Karpas-422 (cell line): ENCODE measurements at places on chromosomes 5 and 9.

DNA sequence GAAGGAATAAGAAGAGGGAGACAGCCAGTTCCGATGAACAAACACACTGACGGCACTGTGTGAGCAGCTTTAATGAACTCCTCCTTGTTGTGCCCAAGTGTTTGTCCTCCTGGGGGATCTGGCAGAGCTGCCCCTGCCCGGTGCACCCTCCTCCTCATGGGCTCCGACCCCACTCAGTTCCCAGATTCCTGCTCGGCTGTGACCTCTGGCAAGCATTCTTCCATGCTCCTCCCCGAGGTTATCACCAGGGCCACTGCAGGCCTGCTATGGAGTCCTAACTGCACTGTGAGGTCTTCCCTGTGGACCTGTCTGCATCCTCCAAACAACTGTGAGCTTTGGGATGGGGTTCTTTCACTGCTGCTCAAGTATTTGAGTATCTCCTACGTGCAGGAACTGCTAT is 142.2 kb downstream of the DCP2 start:
- DNase-seq = no peak
- peaks cover 100% of the 10 kb centered on the region for H3K4me1 ChIP-seq
- peak overlapping the region; percentile 63 for H3K4me3 ChIP-seq
- H3K27ac ChIP-seq = peak overlapping the region; percentile 95
- H3K27me3 ChIP-seq = no peaks in the 10 kb centered on the region
- no peaks in the 10 kb centered on the region for H3K36me3 ChIP-seq

DNA sequence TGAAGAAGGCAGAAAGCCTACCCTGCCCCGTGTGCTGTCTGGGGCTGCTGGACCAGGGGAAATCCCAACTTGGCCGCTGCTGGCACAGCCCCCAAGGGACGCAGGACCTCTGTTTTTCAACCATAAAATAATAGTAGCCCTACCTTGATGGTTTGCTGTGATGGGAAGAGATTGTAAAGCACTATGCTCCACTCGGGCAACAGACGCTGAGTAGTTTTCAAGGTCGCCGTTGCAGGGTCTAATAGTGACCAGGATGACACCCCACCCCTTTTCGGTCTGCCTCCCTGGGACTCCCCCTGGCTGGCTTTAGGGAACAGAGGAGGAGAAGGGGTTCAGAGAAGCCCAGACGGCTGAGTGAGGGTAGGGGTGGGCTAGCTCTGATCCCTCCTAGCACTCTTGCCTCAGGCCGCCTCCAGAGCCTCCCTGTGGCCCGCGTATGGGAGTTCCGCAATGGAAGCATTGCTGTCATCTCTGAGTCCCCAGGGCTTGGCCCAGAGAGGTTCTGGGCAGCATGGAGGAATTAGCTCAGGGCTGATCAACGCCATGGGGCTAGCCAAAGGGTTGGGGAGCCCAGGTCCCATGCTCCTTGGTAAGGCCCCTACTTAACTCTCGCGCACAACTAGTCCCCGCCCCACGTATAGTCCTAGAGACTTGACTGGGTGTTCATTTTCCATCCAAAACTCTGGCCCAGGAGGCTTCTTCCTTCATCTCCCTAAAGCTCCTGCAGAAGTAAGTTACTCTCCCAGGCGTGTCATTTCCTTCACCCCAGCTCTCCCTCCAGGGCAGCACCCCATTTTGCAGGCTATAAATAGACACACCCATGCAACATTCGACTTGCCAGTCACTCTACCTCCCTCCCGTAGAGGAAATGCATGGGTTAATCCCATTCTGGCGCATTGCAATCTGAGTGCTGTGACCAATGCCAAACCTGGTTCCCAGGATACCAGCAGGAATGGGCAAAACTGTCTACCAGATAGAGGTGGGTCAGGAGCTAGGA is 1.1 kb upstream of the IRF1 start:
- no peaks in the 10 kb centered on the region for H3K36me3 ChIP-seq
- no peaks in the 10 kb centered on the region for H3K27me3 ChIP-seq
- H3K4me1 ChIP-seq = peaks cover 46% of the 10 kb centered on the region

- no peak overlapping the region for H3K27ac ChIP-seq
- no peaks in the 10 kb centered on the region for H3K27me3 ChIP-seq
- H3K4me3 ChIP-seq = no peak overlapping the region
- no peak for DNase-seq
- H3K36me3 ChIP-seq = no peaks in the 10 kb centered on the region
- H3K4me1 ChIP-seq = no peaks in the 10 kb centered on the region
These were observed 11.1 kb upstream of the LHFPL2 start for GRCh38 chr5:78659714-78660113.

DNA sequence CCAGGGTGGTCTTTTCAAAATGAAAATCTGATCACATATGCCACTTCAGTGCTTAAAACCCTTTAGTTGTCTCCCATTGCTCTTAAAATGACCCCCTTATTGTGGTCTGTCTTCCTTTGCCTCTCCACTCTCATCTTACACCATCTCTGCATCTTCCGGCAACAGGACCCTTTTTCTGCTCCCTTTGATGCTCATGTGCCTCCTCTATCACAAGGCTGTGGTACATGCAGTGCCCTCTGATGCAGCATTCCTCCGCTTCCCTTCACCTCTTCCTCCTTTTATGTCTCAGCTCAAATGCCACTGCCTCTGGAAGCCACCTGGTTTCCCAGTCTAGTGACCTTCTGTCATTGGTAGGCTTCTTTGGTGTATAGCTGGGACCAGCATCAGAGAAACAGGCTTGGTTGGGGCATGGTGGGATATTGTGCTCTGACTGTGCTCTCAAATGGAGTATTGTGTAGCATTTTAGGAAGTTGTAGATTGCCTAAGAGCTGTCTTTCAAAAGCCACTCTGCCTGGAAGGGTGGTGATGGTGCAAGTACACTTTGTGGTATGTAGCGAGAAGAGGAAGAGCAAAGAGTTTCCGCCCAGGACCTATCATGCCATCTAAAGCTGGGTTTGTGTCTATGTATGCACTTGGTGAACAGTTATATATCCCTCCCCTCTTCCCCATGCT is 28.1 kb downstream of the ARHGAP26 start:
- no peak for DNase-seq
- no peak overlapping the region for H3K27ac ChIP-seq
- H3K27me3 ChIP-seq = no peaks in the 10 kb centered on the region
- H3K36me3 ChIP-seq = no peaks in the 10 kb centered on the region
- H3K4me3 ChIP-seq = no peak overlapping the region
- H3K4me1 ChIP-seq = peaks cover 5% of the 10 kb centered on the region; the same call in 1 of the 2 replicates

GRCh38 chr5:10220248-10220647 is 29.4 kb downstream of the ATPSCKMT start:
- H3K36me3 ChIP-seq = no peaks in the 10 kb centered on the region
- no peak overlapping the region for H3K27ac ChIP-seq
- H3K4me1 ChIP-seq = no peaks in the 10 kb centered on the region
- H3K27me3 ChIP-seq = no peaks in the 10 kb centered on the region
- H3K4me3 ChIP-seq = no peak overlapping the region

GRCh38 chr5:101664071-101664791 is 631.9 kb downstream of the SLCO4C1 start:
- H3K4me3 ChIP-seq = no peak overlapping the region
- DNase-seq = no peak
- H3K27ac ChIP-seq = no peak overlapping the region
- H3K36me3 ChIP-seq = no peaks in the 10 kb centered on the region
- H3K4me1 ChIP-seq = no peaks in the 10 kb centered on the region
- no peaks in the 10 kb centered on the region for H3K27me3 ChIP-seq

- peak overlapping the region; percentile 90 for H3K27ac ChIP-seq
- no peak for DNase-seq
- H3K27me3 ChIP-seq = no peaks in the 10 kb centered on the region
- no peak overlapping the region for H3K4me3 ChIP-seq
These were observed 172.1 kb downstream of the NR3C1 start for GRCh38 chr5:143231416-143231815.

DNA sequence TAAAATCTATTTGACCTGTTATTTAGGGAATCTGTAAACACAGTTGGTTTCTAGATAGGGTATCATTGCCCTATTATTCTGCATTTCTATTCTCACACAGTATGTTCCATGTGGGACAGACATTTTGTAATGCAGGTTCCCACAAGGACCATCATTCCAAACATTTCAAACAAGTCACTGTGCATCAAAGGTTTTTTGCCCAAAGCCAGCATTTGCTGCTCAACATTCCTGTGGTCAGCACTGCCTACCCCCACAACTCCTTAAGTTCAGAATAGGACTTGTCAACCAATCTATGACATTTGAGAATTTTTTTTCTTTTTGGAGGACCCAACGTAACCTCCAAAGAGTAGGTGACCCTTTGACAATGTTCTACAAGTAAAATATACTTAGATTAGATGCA is 95.7 kb downstream of the LPAR1 start:
- H3K4me1 ChIP-seq = no peaks in the 10 kb centered on the region
- H3K36me3 ChIP-seq = no peaks in the 10 kb centered on the region
- no peak overlapping the region for H3K4me3 ChIP-seq
- no peak overlapping the region for H3K27ac ChIP-seq

- H3K27me3 ChIP-seq = no peaks in the 10 kb centered on the region
- H3K4me1 ChIP-seq = no peaks in the 10 kb centered on the region
- H3K36me3 ChIP-seq = no peaks in the 10 kb centered on the region
- no peak overlapping the region for H3K27ac ChIP-seq
- H3K4me3 ChIP-seq = no peak overlapping the region
- no peak for DNase-seq
These were observed 524.3 kb downstream of the RASEF start for GRCh38 chr9:82538634-82539033.

GRCh38 chr5:149837680-149838269 is 106.8 kb downstream of the PDE6A start:
- peaks cover 18% of the 10 kb centered on the region; the same call in 1 of the 2 replicates for H3K36me3 ChIP-seq
- no peaks in the 10 kb centered on the region for H3K27me3 ChIP-seq
- DNase-seq = peak; percentile 69
- H3K4me1 ChIP-seq = no peaks in the 10 kb centered on the region
- no peak overlapping the region for H3K27ac ChIP-seq

DNA sequence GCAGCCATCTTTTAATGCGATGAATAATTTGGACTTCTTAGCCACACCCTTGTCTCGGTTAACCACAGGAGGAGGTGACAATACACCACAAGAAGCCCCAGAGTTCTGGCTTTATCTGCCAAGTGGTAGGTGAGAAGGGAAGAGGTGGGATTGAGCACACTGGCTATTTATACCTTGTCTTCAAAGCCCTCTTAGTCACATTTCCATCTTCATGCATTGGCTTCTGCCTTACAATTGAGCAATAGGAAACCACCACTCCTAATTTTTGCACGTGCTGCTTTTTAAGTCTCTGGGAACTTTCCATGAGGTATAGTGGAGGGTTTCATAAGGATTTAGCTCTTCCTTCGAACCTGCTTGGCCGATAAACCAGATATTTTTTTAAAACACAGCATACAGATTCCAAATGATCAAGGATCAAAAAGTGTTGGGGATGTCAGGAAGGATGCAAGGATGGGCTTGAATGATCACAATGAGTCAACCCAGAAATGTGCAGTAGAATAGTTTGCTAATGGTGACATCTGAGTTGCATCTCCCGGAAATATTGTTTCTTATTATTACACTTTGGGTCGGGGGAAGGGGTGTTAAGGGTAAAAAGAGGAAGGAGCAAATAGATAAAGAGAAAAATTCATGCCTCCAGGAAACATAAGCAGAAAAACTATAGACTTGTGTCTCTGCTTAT is 25.5 kb downstream of the PLAC8L1 start:
- H3K36me3 ChIP-seq = no peaks in the 10 kb centered on the region
- H3K4me1 ChIP-seq = peaks cover 12% of the 10 kb centered on the region
- H3K4me3 ChIP-seq = no peak overlapping the region
- DNase-seq = no peak

DNA sequence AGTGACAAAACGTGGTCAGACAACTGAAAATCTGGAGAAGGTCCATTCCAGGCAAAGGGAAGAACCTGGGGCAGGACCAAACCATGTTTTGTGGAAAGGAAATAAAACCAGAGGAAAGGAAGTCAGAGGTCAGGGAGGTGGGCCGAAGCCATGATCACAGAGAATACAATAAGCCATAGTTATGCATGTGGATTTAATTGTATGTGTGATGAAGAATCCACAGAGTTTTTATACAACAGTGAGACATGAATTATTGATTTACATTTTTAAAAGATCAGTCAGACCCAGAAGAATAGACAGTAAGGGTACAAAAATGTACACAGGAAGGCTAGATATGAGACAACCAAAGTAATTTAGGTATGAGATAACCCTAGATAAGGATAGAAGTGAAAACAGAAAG is 20.8 kb downstream of the TTC33 start:
- H3K36me3 ChIP-seq = peaks cover 10% of the 10 kb centered on the region; the same call in 1 of the 2 replicates
- H3K4me3 ChIP-seq = no peak overlapping the region
- no peaks in the 10 kb centered on the region for H3K4me1 ChIP-seq

DNA sequence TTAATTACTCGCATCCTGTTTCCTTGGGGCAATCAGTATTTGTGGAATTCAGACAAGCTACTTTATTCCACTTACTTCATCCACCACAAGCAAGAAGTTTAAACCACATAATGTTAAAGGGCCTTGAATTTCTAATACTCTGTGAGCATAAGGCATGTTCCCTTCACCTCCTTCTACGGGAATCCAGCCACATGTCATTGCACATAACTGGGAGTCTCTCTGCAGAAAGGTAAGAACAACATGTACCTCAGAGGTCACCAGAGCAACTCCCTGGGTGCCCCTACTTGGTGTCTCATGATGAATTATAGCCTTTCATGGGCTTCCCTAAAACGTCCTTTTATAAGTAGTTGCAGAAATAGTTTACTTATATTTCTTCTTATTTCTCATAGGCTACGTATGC is 553.2 kb downstream of the DTWD2 start:
- no peak overlapping the region for H3K27ac ChIP-seq
- no peaks in the 10 kb centered on the region for H3K36me3 ChIP-seq
- H3K27me3 ChIP-seq = no peaks in the 10 kb centered on the region
- DNase-seq = no peak

- H3K36me3 ChIP-seq = no peaks in the 10 kb centered on the region
- H3K27ac ChIP-seq = no peak overlapping the region
- no peak for DNase-seq
- H3K4me1 ChIP-seq = no peaks in the 10 kb centered on the region
- H3K27me3 ChIP-seq = no peaks in the 10 kb centered on the region
- H3K4me3 ChIP-seq = no peak overlapping the region
These were observed 252.7 kb downstream of the EFNA5 start for GRCh38 chr5:107418071-107418470.

DNA sequence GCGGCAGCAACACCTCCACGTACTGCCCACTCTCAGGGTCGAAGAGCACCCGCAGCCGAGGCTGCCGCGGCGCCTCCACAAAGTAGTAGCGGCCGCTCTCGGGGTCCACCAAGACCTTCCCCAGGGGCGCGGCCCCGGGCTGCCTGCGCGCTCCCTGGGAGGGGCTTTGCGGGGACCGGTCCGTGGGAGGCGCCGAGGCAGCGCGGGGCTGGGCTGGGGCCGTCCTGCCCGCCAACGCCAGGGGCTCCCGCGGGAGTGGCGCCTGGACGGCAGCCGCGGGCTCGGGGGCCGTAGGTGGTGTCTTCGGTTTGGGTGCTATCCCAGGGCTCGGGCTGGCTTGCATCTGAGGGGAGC is 2.6 kb upstream of the MZB1 start:
- H3K27ac ChIP-seq = peak overlapping the region; percentile 78
- peak overlapping the region; percentile 85 for H3K4me3 ChIP-seq
- H3K4me1 ChIP-seq = peaks cover 56% of the 10 kb centered on the region
- H3K27me3 ChIP-seq = no peaks in the 10 kb centered on the region
- H3K36me3 ChIP-seq = no peaks in the 10 kb centered on the region

GRCh38 chr9:78351816-78352215 is 54.9 kb downstream of the PSAT1 start:
- no peaks in the 10 kb centered on the region for H3K36me3 ChIP-seq
- no peak overlapping the region for H3K4me3 ChIP-seq
- H3K27me3 ChIP-seq = no peaks in the 10 kb centered on the region
- H3K27ac ChIP-seq = no peak overlapping the region
- H3K4me1 ChIP-seq = no peaks in the 10 kb centered on the region

GRCh38 chr5:127785098-127785927 is 82.1 kb downstream of the CCDC192 start:
- DNase-seq = peak; percentile 55
- H3K27ac ChIP-seq = no peak overlapping the region
- no peaks in the 10 kb centered on the region for H3K27me3 ChIP-seq
- peaks cover 19% of the 10 kb centered on the region for H3K4me1 ChIP-seq
- no peaks in the 10 kb centered on the region; the same call in 1 of the 2 replicates for H3K36me3 ChIP-seq

GRCh38 chr5:102782217-102782872 is 27.2 kb downstream of the PAM start:
- H3K36me3 ChIP-seq = no peaks in the 10 kb centered on the region
- H3K27ac ChIP-seq = no peak overlapping the region
- no peak for DNase-seq
- H3K4me1 ChIP-seq = no peaks in the 10 kb centered on the region
